GM20000 (cell line): ENCODE measurements at places on chromosomes 12 and 14.

GRCh38 chr12:109951751-109952150 lies 44.4 kb downstream of the GIT2 start:
- DNase-seq, result no peak

DNA sequence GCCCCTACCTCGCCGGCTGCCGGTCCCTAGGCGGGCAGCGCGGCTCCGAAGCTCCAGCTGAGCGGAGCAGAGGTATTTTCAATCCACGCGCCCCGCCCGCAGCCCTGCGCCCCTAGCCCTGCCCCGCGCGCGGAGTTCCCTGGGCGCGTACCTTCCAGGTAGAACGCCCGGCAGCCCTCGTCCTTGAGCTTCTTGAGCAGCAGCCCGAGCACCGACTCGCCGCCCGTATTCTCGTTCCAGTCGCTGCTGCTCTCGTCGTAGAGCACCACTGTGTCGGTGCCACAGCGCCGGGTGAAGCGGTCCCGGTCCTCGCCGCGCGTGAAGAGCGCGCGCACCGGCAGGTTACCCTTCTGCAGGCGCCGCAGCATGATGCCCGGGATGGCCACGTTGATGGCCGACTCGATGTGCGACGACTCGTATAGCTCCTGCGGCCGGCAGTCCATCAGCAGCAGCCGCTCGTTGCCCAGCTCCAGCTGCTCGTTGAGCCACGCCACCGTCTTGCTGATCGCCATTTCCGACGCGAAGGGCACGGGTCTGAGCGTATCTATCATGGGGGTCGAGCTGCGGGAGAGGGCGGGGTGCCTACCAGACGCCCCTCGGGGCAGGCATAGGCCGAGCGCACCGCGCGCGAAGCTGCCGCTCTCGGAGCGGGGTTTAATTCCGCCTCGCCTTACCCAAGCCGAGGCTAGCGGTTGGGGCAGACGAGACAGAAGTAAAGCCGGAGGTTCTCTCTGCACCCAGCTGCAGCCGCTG lies 636 bp downstream of the DUSP6 start:
- DNase-seq, result peak; percentile 56

DNA sequence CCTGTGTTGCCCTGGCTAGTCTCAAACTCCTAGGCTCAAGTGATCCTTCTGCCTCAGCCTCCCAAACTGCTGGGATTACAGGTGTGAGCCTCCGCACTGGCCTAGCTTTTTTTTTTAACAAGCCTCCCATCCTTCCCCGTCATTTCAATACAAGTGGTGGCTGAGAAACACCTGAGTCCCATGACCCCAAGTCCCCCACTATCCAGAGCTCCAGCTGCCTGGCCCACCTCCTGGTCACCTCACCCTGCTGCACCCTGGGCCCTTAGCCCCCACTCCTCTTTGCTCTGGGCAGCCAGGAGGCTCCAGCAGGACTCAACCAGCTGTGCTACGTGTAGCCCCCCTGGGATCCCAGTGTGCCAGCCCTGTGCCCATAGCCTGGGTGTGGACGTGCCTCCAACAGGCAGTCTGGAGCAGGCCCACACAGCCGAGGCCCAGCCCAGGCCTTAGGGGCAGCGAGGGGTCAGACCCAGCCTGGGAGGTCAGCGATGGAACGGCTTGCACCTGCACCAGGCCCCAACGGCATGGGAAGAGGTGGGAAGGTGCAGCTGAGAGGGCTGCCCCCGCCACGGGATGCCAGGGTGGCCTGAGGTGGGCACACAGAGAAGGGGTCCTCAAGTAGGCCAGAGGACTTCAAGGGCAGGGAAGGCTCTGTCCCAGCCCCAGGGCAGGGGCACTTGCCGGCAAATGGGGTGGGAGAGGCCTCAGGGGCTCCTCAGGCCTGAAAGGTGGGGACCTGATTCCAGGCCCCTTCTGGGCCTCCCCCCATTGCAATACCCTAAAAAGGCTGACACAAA lies 6.5 kb downstream of the AHNAK2 start:
- DNase-seq, result no peak

GRCh38 chr12:50538182-50538581 lies 33.4 kb downstream of the DIP2B start:
- DNase-seq, result no peak

DNA sequence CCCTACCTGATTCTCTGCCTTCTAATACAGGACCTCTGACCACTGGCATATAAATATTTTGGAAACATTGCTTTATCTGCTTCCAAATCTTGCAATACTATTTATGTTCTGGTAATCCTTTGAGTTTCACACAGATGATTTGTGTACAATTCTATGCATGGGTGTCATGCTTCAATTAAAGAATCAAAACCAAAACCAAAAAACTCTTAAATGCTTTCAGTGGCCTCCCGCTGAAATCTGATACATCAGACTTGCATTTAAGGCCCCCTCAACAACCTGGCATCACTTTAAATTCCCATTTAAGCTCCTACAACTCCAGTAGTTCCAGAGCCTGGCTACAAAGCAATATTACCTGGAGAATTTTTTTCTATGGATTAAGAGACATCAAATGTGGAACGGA lies 221.7 kb upstream of the NAV3 start:
- DNase-seq, result no peak

- DNase-seq, result no peak
These were observed 11.5 kb downstream of the NKX2-1 start for GRCh38 chr14:36508418-36509068.

GRCh38 chr14:68363466-68363842 lies 429.4 kb downstream of the ZFP36L1 start:
- no peak for DNase-seq

DNA sequence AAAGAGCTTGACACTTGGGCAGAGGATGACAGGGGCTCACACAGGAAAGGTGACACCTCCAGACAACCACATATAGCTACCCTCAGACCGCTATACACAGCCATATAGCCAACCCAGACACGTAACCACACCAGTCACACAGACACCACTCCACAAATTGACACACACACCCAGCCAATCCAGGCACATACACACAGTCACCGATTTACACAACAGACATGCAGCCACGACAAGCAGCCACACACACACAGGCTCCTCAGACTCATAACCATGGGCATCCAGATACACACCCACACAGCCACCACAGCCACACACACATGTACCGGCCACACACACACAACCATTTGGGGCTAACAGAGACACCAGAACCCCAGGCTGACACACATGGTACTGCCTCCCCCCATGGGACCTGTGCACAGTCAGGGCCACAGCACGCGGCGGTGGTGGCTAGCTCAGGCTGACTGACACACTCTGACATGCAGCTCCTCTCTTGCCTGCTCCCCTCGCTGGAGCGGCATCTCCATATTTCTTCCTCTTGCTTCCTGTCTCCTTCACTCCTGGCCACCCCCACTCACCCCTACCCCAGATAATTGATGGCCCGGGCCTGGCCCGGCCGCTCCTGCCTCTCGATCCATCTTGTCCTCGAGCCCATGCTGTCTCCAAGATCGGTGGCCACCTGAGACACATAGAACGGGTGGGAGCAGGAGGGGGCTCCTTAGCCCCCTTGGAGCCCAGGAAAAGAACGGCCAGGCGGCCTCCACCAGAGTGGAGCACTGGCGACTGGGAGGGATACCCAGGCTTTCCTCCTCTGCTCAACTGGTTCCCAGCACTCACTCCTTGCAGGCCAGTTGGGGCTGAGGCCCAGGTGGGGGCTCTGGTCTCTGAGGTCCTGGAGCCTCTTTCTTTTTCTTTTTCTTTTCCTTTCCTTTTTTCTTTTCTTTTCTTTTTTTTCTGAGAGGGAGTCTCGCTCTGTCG lies 6.0 kb upstream of the SHMT2 start:
- DNase-seq, result no peak

DNA sequence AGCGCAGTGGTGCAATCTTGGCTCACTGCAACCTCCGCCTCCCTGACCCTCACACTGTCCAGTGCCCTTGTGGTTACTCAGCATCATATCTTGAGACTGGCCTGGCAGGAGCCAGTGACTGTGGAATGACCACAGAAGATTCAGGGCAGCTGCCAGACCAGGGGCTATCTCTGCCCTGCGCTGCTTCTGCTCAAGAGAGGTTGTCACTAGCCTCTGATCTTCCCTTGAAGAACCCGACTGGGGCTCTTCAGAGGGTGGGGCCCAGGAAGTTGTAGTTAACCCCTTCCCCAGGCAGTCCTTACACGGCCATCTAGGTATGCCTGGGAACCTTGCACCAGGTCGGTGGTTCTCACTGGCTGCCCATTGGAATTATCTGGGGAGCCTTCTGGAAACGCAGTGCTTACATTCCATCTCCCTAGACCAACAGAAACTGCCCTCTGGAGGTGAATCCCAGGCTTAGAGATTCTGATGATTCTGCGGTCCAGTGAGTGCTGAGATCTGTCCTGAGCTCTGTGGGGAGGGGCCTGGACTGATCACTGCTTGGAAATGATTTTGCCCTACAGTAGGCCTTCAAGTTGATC lies 41.4 kb downstream of the PLEKHG3 start:
- no peak for DNase-seq

DNA sequence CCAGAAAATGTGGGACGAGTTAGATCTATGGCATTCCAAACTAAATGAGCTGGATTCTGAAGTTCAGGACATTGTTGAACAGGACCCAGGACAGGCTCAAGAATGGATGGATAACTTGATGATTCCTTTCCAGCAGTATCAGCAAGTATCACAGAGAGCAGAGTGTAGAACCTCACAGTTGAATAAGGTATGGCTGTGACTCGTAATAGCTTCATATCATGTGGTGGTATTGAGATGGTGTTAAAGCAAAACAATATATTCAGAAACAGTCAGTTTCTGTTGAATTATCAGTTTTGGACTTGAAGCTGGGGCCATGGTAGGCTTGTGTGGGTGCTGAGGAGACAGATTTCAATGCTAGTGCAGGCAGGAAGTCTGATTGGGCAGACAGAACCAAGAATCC lies 213.7 kb downstream of the ESR2 start:
- no peak for DNase-seq

DNA sequence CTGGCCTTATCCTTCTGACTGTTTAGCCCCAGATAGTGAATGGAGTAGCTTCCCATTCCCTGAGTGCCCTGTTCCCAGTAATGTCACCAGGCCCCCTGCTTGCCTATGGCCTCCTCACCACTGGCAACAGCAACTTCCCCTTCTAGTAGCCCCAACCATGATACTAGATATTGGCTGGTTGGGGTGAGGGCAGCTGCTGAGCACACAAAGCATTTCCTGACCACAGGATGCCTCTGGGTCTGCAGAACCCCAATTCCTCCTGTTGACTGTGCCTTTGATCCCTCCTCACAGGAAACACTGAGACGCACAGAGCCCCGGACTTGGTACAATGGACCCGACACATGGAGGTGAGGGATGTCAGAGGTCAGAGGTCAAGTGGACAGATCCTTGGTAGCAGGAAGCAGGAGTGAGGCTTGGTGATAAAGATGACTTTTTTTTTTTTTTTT lies 597 bp downstream of the SOAT2 start:
- peak; percentile 30 for DNase-seq

- DNase-seq, result no peak
These were observed 27.8 kb downstream of the FAM222A start for GRCh38 chr12:109741286-109741969.

- DNase-seq, result no peak
These were observed 96.3 kb downstream of the TMTC3 start for GRCh38 chr12:88238406-88238805.

- DNase-seq, result no peak
These were observed 9.0 kb upstream of the HOXC6 start for GRCh38 chr12:54019091-54019811.

GRCh38 chr12:132061641-132062430 lies 82.3 kb downstream of the DDX51 start:
- no peak for DNase-seq

- no peak for DNase-seq
These were observed 31.6 kb upstream of the MYBPC1 start for GRCh38 chr12:101563212-101563611.

GRCh38 chr14:104665657-104666522 lies 23.5 kb upstream of the INF2 start:
- DNase-seq, result no peak

GRCh38 chr14:93476305-93476704 lies 45.6 kb downstream of the UNC79 start:
- DNase-seq, result no peak

- DNase-seq, result no peak
These were observed 374.9 kb downstream of the PDZRN4 start for GRCh38 chr12:41563051-41563450.

DNA sequence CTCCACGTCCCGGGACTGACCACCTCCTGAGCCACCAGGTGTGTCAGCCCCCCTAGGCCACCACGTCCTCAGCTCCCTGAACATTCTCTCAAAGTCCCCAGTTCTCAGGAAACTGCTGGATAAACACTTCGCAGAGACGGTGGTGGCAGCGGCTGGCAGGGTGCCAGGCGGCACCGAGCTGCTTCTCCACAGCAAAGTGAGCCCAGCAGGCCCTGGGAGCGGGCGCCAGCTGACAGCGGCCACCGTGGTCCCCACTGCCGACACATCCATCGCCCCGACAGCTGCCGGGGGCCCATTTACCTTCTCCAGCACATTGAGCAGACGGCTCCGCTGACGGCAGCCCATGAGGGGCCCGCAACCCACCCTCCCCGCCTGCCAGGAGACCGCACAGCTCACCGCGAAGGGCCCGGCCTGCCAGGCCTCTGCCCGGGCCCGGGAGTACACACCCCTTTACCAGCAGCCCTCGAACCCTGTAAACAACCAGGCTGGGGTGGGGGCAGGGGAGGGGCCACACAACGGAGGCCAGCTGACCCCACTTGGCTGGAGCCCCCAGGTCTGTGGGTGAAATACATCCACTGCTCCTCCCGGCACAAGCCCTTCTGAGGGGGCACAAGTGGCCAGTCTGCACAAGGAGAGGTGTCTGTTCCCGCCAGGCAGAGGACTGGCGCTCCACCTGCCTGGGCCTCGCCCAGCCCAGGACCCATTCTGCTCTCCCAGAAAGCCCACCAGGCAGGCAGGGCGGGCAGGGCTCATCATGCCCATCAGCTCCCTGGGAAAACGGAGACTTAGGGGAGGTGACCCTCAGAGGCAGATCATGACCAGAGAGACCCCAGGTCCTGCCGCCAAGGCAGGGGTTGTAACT lies 10.5 kb downstream of the AKT1 start:
- DNase-seq, result no peak

DNA sequence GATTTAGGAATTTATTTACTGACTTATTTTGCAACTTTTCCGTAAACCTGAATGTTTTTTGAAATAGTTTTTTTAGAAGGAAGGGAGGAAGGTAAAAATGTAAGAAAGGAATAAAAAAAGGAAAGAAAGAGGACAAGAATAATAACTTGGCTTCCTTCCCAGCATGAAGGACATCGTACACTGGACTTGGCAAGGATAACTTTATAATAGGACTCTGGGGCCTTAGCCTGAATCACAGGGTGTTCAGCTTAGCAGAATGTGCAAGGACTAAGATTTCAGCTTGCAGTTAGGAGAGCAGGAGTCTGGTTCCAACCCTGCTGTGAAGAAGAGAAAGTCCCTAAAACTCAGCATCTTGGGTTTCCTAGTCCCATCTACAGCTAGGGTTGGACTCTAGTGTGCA lies 1053.3 kb downstream of the VRK1 start:
- DNase-seq, result no peak

GRCh38 chr12:267581-268482 lies 5.2 kb upstream of the SLC6A13 start:
- no peak for DNase-seq

- peak; percentile 20 for DNase-seq
These were observed 48.0 kb downstream of the SLC17A8 start for GRCh38 chr12:100404769-100405407.
